Cerebellum (tissue), 4 donors: ENCODE measurements at places on chromosomes 2 and 18. TPM values are rescaled to one million over a fixed set of nuclear protein-coding genes. Genes with fewer than 3 reads are reported as not detected.
A peak's percentile ranks its signal among the peaks of the same experiment; 100 is the strongest.

DNA sequence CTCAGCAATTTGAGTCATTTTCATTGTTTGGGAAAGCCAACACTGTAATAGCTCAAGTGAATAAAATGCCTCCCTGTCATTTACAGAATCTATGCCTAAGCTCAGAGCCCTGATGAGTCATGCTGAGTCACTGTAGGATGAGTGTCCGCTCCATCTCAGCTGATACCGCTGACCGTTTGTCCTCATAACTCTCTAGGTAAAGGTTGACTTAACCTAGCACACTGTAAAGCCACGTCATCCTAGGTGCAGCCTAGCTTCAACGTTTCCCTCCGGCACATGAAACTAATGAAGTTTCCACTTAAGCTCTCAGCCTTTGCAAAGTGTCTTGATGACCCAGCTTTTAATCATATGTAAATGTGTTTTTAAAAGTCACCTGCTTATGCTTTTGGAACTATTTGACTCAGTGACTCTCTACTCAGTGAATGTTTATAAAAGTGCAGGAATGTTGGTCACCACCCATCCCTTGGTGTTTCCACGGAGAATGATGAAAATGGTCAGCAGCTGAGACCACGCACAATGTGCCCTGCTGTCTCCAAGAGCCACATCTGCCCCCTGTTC lies 154.0 kb downstream of the PMAIP1 start:
- DNase-seq, result no peak

DNA sequence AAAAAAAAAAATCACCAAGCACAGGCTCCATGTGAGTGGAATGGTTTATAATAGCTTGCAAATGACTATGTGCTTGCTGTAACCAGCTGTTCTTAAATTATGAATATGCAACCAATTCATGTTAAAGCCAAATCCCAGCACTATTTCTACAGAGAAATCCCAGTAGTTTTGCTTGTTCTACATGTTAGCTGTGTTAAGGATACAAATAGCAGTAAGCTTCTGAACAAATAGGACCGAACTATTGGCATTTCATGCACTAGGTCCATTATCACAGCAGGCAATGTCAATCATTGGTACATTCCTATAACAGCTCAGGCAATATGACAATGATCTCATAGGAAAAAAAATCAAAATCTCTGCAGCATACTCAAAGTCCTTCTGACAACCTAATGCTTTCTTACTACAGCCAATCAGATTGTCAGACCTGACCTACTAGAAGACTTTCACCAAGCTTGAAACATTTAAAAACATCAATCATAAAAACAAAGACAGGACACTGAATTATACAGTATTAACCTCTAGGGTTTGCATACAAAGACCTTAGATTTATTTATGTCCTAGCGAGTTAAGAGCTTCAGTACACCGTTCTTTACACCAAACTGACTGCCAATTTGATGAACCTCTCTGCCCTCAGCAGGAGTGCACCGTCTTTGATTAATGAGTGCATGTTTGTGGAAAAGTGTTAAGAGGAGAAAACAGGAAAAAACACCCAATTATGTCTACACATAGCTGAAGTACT lies 6.4 kb downstream of the BAZ2B start:
- DNase-seq, result no peak

- DNase-seq, result no peak
Measured at GRCh38 chr2:75246441-75247167, 47.3 kb upstream of the TACR1 start.

DNA sequence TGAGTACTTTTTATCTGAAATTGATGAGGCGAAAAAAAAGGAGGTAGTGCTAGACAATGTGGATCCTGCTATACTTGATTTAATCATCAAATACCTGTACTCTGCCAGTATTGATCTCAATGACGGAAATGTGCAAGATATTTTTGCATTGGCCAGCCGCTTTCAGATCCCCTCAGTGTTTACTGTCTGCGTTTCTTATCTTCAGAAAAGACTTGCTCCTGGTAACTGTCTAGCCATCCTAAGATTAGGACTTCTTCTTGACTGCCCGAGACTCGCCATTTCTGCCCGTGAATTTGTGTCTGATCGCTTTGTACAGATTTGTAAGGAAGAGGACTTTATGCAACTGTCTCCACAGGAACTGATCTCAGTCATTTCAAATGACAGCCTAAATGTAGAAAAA lies 453 bp downstream of the KLHL41 start:
- no peak for DNase-seq

DNA sequence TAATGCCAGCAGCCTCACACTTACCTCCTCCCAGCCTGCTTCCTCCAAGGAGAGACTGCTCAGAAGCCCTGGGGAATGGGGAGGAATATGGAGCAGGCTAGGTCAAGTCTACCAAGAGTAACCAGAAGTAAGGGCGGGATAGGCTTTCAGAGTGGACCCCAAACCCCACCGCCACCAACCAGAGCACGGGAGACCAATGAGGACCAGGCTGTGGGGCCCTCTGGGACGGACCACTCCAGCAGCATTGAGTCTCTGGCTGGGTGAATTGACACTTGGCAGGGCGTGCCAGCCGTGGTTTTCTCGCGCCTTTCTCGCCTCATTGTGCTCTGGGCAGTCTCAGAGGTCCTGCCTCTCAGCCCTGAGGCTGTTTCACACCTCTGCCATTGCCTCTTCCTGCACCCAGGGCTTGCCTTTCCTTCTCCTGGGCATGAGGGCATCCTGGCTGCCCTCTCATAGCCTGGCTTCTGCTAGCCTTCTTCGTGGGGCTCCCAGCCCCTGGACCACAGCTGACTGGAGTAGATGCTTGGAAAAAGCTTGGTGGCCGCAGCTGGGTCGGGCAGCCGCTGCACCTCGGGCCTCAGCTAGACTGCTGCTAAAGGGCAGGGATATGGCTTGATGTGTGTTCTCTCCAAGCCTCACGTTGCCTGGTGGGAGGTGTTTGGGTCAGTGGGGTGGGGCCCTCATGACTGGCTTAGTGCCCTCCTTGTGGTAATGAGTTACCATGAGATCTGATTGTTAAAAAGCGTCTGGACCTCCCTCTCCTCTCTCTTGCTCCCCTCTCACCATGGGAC lies 40.5 kb upstream of the HS6ST1 start:
- DNase-seq, result no peak

- DNase-seq, result peak; percentile 44
Measured at GRCh38 chr2:12931186-12931844, 214.6 kb downstream of the TRIB2 start.

- DNase-seq, result no peak
Measured at GRCh38 chr18:8821531-8821930, 116.2 kb downstream of the MTCL1 start.

CNRIP1 gene
- total RNA-seq, result 39.8 TPM

EGR4 gene
- total RNA-seq, result 0.09 TPM

RAB6D gene
- 0.36 TPM for total RNA-seq

KRTCAP3 gene
- not detected for total RNA-seq

SLC9A4 gene
- not detected for total RNA-seq

DSG2 gene
- total RNA-seq, result 4.7 TPM
